ENCODE measurements at places on chromosomes 2 and 18.

- no peak for DNase-seq
These were observed 27.8 kb upstream of the SLC9A2 start for GRCh38 chr2:102591491-102592045.

GRCh38 chr2:219638217-219638947, 11.0 kb downstream of the SLC4A3 start:
- no peak for DNase-seq

DNA sequence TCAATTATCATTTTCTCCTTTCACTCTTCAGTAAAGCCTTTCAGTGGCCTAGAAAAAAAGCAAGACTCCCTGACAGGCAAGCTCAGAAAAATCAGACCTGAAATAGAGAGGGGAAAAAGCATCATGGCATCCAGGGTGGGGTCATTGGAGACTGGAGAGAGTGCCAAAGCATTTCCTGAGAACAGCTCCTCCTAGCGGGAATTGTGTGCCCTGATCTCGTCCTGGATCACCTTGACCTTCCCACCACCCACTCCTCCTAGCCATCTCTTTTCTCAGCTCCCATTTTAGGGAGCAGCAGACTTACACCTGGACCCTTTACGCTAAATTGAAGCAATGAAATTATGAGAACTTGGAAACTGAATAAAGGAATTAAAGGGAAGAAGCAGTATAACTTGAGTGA, 176.6 kb downstream of the VWC2L start:
- peak; percentile 21 for DNase-seq

DNA sequence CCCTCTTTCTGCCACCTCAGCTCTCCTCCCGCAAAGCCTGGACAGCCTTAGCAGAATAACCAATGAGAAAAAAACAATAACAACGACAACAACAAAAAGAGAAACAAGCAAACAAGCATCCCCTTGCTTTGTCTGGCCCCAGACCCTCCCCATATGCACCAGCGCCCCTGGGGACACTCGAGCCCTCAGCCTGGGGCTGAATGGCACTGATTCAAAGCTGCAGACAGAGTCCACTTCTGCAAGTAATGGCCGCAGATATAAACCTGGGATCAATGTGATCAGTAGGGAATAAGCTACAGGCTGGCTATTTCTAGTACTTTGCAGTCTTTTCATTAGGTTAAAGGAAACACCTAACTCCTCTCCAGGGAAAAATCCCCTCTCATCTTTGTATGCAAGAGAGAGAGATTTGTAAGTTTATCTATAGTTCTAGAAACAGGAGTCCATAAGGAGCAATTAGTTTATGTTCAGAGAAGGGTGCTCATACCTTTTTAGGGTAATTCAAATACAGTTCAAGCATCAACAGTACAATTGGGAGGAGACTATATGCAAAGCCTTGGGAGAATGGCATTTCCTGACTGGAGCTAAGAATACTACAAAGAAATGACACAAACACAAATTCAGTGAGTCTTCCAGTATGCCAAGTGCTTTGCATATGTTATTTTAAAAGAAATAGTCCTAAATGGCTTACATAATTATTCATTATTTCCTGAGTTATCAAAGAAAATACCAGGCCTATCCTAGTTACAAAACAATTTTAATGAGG, 122.3 kb upstream of the DDX18 start:
- no peak for DNase-seq

- no peak for DNase-seq
These were observed 29.5 kb downstream of the SNTG2 start for GRCh38 chr2:980176-980575.

DNA sequence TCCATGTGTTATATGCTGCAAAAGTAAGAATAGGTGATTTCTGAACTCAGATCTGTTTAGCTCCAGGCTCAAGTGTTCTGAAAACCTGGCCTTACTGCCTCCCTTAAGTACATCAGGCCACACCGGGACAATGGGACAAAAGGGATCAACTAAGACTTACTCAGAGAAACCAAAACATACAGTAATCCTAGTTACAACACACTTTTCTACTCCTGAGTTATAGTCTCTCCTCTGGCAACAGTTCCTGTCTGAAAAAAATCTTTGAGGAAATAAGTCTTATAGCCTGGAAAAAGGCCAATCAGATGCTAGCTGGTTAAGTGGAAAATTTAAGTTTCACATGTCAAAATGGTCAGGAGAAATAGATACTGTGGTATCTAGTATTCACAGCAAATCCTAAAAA, 5.6 kb downstream of the METTL5 start:
- no peak for DNase-seq

GRCh38 chr2:104860451-104860790, 6.5 kb downstream of the POU3F3 start:
- DNase-seq, result no peak

- DNase-seq, result no peak
These were observed 39.5 kb downstream of the PSD4 start for GRCh38 chr2:113213061-113213930.

DNA sequence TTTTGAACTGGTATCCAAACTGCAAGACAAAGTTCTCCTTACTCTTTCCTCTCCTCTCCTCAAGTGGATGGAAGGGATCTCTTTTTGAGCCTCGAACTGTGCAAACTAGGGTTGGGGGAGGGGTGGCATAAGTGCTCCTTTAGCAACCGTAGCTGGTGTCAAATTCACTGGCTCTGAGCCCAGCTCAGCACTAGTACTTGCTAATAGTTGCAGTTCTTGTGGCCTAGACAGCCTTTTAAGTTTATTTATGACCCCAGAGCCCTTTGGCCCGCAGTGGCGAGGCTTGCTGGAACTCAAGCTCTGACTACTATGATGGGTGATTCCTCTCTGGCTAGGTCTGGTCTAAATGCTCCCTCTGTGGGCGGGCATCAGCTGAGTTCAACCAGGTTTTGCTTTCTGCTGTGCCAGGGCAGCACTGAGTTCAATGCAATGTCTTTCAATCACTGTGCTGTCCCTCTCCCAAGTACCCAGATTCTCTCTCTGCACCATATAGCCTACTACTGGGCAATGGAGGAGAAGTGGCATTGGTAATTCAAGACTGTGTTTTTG, 528.4 kb upstream of the SYT4 start:
- peak; percentile 50 for DNase-seq

GRCh38 chr2:3704692-3705091, 1.3 kb downstream of the DCDC2C start:
- no peak for DNase-seq

DNA sequence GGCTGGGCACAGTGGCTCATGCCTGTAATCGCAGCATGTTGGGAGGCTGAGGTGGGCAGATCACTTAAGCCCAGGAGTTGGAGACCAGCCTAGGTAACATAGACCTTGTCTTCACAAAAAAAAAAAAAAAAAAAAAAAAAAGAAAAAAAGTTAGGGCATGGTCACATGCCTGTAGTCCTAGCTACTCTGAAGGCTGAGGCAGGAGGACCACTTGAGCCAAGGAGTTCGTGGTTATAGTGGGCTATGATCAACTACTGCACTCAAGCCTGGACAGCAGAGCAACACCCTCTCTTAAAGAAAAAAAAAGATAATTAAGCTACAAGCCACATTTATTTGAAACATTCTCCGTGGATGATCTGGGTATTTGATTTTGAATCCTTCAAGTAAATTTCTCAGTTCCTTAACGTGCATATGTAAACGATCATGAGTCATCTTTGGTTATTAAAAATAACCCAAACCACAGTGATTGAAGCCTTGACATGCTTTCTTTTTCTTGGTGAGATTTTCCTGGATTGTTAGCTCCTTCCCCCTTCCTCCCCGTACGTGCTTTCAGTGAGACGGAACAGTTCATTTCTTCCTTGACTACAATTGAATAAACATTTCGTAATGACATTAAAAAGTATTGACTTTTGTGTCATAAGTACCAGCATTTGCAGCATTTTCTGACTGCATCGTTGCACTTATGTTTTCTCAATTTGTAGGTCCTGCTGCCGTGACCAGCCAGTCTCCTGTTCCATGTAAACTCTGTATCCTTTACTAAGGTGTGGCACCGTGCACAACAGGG, 20.3 kb downstream of the RMC1 start:
- peak; percentile 40 for DNase-seq

DNA sequence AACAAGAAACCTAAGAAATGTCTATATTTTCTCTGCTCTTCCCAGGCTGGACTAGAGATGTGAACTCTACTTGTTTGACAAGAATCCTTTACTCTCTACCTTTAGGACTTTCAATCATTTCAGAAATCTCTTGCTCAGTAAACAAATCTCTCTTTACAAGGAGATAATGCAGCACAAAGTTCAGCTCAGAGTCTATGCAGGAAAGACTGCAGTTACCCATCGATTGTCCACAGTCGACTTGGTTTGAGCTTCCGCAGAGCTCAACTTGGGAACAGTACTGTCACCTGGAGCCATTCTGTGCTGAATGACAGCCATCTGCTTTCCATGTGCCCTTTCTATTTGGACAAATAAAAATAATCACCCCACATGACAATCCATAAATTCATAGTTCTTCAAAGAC, 259.7 kb upstream of the STON1 start:
- DNase-seq, result no peak

- DNase-seq, result no peak
These were observed 84.2 kb upstream of the FAM136A start for GRCh38 chr2:70385966-70386595.

- DNase-seq, result no peak
These were observed 61.7 kb downstream of the HS1BP3 start for GRCh38 chr2:20588918-20589871.

- DNase-seq, result no peak
These were observed 525.3 kb downstream of the SUCLG1 start for GRCh38 chr2:83933749-83934148.

DNA sequence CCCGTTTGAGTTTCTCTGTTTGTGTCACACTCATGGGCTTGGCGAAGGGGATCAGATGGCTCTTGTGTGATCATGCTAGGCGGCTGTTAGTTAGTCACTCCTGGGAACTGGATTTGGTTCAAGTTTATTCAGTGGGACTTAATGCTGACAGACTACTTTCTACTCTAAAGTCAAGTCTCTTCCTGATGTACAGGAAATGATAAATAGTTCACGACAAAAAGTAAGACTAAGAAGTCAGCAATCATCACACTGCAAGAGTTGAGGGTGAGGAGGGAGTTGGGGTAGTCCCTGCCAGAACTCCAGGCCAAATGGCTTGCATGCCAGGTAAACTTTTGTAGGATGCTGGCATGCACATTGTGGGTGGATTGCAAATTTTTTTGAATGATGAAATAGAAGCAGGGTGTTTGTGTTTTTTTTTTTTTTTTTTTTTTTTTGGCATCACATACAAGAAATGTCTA, 25.1 kb upstream of the CCL20 start:
- no peak for DNase-seq

DNA sequence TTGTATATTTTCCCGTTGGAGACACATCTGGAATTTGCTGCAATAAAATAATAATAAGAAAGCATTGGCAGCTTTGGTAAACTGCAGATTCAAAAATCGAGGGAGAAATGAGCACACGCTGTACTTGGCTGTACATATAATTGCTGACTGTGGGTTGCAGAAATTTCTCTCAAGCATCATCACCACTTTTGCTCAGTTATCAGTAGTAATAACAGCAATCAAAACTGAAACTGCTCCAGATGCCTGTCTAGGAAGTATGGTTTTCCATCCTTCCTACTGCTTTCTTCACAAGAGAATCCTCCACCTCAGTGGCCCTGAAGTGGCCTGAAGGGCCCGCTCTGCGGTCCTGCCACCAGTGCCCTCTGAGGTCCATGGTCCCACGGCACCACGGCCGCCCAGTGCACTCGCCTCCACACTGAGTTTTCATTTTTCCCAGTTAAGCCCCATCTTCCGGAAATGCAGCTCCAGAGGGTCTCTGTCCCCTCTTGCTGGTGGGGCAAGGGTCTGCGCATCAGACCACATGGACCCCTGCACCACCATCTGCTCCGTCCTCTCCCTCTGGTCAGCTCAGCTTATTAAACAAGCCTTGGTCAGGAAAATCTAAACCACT, 3.9 kb downstream of the DUSP28 start:
- DNase-seq, result no peak

All from H4 (cell line).